ENCODE measurements at places on chromosomes 4 and X.

GRCh38 chr4:89069481-89069880 is 12.5 kb upstream of the FAM13A start:
- no peak for DNase-seq

DNA sequence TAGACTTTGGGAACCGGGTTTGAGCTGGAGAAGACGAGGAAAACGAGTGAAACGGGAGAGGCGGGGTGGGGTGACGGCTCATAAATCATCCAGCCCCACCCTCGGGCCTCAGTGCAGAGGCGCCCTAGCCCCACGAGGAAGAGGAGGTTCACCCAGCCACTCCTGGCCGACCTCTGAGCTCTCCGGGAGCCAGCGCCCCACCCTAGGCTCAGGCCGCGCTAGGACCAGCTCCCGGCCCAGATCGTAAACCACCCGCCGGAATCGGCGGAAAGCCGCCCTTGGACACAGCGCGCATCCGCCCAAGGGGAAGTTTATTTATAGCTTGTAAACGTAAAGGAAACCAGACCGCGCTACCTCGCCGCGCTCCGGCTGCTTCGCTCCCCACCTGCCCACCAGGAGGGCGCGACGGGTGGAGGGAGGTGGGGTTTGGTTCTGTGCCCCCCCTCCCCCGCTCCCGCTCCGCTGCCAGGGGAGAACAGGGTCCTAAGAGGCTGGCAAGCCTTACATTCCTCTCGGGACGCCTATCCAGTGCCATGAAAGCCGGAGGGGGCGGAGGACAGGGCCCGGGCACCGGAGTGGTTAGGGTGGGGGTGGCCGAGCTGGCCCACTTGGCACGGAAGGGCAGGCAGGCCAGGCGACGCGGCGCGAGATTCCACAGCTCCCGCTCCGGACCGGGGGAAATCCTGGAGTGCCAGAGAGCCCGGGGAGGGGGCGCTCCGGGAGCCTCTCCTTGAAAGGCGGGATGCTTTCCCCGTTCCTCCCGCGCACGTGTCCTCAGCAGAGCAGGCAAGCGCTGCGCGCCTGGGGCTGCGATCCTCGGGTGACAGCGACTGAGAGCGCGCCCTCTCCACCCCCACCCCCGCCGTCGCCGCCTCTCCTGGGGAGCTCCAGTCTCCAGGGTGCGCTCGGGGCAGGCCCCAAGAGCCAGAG is 84.2 kb downstream of the BCOR start:
- DNase-seq, result no peak

- DNase-seq, result no peak
Observed at GRCh38 chrX:86014421-86014820, 32.9 kb downstream of the CHM start.

DNA sequence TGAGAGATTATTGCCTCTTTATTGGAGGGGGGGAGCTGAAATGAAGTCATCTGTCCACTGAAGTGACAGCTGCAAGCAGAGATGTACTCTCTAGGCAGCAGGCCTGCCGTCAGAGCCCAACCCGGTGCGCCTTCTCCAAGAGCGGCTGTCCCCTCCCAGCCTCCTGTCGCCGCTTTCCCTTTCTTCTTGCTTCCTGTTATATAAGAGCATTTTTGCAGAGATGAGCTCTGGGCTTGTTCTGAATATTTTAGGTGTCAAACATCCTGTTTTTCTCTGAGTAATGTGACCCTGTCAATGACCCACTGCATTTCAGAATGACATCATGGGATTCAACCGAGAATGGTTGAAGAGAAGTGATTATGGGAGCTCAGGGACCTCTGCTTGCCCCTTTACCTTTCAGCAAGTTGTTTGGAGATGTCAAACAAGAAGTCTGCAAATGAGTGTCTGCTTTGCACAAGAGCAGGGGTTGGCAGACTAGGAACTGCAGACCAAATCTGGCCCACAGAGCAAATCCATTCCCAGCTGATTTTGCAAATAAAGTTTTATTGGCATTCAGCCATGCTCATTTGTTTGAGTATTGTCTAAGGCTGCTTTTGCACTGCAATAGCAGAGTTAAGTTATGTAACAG is 79.9 kb downstream of the SLC9A6 start:
- DNase-seq, result no peak

DNA sequence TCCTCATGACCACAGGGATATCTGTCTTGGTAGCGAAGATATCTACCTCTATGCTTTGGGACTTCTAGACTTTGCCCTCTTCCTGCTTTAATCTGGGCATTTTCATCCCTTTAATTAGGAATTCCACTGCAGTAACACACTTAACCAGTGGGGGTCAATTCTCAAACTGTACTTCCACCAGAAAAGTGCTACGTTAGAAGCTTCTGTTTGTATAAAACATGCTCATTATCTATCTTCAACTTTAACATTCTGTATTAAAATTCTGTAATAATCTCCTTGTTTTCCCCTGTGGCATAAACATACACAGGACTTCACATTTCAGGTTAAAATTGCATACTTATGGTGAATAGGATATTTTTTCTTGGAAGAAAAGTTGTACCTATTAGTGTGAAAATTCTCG is 105.6 kb downstream of the AMMECR1 start:
- no peak for DNase-seq

- DNase-seq, result no peak
Observed at GRCh38 chr4:140156529-140157171, 2.7 kb upstream of the MAML3 start.

DNA sequence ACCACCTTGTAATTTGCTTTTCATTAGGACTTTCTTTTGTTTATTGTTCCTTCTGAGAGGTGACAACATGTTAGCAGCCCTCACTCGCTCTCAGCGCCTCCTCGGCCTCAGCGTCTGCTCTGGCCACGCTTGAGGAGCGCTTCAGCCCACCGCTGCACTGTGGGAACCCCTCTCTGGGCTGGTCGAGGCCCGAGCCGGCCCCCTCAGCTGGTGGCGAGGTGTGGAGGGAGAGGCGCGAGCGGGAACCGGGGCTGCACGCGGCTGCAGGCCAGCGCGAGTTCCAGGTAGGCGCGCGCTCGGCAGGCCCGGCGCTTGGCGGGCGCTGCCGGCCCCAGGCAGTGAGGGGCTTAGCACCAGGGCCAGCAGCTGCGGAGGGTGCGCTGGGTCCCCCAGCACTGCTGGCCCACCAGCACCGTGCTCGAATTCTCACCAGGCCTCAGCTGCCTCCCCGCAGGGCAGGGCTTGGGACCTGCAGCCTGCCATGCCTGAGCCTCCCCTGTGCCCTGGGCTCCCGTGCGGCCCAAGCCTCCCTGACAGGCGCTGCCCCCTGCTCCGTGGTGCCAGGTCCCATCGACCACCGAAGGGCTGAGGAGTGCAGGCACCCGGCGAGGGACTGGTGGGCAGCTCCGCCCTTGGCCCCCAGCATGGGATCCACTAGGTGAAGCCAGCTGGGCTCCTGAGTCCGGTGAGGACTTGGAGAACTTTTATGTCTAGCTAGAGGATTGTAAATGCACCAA is 9.2 kb upstream of the AP1AR start:
- DNase-seq, result no peak

GRCh38 chr4:47493238-47494123 is 8.4 kb downstream of the ATP10D start:
- DNase-seq, result no peak

GRCh38 chrX:100662796-100663195 is 18.8 kb downstream of the SRPX2 start:
- DNase-seq, result no peak

DNA sequence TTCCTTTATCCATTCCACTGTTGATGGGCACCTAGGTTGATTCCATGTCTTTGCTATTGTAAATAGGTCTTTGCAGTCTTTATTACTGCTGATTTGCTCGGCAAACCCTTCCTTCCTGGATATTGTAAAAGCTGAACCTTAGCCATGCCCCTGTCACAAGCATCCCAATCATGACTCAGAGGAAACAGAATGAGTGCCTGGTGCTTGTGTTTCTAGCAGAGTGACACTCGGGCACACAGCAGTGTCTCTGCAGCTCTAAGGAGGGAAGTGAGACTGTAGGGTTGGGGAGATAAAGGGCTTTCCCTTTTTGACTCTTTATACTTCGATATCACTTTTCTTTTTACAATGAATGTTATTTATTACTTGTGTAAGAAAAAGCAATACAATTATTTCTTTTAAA is 83.3 kb downstream of the AKAP4 start:
- DNase-seq, result no peak

DNA sequence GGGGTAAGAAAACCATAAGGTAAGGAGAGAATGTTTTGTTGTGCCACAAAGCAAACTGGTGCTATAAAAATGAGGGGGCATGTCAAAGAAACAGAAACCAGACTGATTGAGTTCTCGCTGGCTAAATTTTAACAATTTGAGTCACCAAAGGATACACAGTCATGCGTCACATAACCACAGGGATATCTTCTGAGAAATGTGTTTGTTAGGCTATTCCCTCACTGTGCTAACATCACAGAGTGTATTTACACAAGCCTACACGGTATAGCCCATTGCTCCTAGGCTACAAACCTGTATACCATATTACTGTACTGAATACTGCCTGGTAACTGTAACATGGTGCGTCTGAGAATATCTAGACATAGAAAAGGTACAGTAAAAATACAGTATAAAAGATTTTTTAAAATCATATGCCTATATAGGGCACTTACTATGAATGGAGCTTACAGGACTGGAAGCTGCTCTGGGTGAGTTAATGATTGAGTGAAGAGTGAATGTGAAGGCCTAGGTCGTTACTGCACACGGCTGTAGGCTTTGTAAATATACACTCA is 50.1 kb downstream of the FBXW7 start:
- DNase-seq, result no peak

GRCh38 chr4:81040012-81040659 is 9.6 kb downstream of the BMP3 start:
- no peak for DNase-seq

DNA sequence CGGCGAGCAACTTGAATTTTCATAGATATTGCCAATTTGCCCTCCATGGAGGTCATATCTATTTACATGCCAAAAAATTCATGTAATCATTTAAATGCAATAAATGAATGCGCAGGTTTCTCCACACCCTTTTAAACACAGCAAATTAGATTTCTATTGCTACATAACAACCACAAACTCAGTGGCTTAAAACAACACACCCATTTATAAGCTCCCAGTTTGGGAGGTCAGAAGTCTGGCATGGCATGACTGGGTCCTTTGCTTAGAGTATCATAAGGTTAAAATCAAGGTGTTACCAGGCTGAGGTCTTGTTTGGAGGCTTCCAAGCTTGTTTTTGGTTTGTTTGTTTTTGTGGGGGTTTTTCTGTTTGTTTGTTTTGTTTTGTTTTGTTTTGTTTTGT is 49.9 kb upstream of the NYX start:
- no peak for DNase-seq

- no peak for DNase-seq
Observed at GRCh38 chr4:22019676-22020075, 71.1 kb upstream of the KCNIP4 start.

GRCh38 chr4:159048166-159048886 is 54.6 kb upstream of the RAPGEF2 start:
- DNase-seq, result no peak

DNA sequence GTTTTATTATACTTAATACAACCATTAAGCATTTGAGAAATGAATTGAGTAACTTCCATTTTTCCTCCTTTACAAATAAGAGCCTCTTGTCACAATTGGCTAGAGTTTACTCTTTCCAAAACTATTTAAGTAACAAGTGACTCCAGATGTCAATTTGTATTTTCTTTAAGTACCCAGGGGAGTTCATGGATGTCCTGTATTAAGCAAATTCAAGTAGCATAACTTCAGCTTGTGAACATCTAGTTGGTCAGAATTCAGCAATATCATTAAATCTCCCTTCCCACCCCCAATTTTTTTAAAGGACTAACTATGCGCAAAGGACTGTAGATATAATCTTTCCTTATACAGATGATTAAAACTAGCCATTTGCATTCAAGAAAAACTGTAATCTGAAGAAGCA is 1.4 kb upstream of the ADGRL3 start:
- DNase-seq, result no peak

DNA sequence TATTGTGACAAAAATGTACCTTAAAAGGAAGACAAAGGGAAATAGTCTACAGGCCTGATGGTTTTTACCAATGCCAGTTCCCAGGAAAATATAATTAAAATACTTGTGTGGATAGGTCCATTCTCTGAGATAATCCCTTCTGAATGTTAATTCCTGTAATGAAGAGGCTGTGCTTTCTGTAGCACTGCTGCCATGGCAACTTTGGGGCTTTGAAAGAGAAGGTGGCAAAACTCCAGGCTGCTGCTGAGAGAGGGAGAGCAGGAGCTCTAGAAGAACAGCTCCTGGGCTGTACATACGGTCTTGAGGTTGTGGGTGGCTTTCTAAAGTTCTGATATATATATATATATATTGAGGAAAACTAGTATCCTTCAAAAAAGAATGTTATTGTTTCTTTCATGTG is 125.4 kb downstream of the PDLIM5 start:
- no peak for DNase-seq

GRCh38 chr4:797066-797465 is 28.9 kb downstream of the CPLX1 start:
- DNase-seq, result no peak

DNA sequence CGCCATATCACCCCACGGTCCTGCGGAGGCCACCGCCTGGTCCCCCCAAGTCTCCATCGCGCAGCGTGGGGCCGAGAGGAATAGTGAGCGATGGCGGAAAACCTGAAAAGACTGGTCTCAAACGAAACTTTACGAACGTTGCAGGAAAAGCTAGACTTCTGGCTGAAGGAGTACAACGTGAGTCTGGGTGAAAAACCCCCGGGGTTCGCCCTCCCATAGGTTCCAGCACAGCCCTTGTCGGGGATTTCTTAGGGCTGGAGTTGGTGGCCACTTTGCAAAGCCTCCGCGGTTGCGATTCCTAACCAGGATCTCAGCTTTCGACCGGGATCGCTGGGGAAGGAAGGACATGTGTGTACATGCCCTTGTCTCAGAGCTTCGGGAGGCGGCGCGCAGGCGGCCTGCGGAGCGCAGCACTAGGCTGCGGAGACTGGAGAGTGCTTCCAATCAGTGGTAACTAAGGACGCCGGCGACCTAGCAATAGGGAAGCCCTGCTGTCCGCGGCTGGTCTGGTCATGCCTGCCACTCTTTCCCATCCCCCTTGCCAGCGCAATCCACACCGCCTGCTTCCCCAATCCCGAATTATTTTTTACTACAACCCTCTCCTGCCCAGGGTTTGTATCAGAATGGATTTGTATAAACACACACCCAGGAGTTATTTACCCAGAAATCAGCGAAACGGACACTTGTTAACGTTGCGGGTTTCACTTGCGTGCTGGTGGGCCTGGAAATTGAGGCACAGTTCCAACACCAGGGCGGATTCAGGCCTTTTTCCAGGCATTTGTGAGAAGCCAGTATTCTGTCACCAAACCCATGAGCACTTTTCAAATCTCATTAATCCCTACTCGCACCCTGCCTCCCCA is 741 bp downstream of the SPATA18 start:
- no peak for DNase-seq

- no peak for DNase-seq
Observed at GRCh38 chr4:40314951-40315350, 20.2 kb upstream of the CHRNA9 start.

GRCh38 chr4:60195256-60195655 is 1004.9 kb upstream of the ADGRL3 start:
- no peak for DNase-seq

GRCh38 chr4:186904101-186904500 is 180.4 kb upstream of the FAT1 start:
- no peak for DNase-seq

- no peak for DNase-seq
Observed at GRCh38 chr4:15417233-15417660, 10.6 kb upstream of the C1QTNF7 start.

- DNase-seq, result no peak
Observed at GRCh38 chr4:82437285-82438005, 7.1 kb downstream of the ENOPH1 start.

All from activated CD4-positive, CD25-positive, alpha-beta regulatory T cell (primary cell).